ENCODE measurements at places on chromosomes 12 and 14.

DNA sequence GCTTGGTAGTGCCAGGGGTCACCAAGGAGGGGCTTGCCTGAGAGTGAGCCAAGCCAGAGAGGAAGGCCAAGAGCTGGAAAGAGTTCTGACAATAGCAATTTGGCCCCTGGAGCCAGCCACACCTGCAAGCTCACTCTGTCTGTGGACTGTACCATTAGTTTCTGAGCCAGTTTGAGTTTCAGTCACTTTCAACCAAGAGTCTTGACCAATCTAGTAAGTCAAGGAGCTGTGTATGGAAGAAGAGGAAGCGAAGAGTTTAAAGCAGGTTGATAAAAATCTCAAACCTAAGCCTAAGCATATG is 38.5 kb downstream of the NT5DC3 start:
- no peak for DNase-seq

- DNase-seq, result no peak
These were observed 100.5 kb downstream of the VEZT start for GRCh38 chr12:95318071-95318545.

GRCh38 chr14:66228267-66228970 is 257.8 kb upstream of the CCDC196 start:
- no peak for DNase-seq

DNA sequence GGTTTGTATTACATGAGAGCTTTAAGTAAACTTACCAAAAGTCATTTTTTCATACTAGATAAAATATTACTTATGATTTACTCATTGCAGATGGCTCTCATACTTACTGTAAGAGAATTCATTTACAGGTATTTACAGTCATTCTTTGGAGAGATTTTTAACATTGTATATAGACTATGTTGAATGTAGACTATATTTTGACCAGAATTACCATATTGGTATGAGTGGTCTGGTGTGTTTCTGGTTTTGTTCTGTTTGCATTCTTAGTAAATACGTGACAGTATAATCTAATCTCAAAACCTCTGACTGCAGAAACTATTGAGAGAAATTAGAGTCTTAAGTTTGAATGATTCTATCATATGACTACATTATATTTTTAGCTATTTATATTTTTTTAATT is 91.1 kb downstream of the USP15 start:
- DNase-seq, result no peak

DNA sequence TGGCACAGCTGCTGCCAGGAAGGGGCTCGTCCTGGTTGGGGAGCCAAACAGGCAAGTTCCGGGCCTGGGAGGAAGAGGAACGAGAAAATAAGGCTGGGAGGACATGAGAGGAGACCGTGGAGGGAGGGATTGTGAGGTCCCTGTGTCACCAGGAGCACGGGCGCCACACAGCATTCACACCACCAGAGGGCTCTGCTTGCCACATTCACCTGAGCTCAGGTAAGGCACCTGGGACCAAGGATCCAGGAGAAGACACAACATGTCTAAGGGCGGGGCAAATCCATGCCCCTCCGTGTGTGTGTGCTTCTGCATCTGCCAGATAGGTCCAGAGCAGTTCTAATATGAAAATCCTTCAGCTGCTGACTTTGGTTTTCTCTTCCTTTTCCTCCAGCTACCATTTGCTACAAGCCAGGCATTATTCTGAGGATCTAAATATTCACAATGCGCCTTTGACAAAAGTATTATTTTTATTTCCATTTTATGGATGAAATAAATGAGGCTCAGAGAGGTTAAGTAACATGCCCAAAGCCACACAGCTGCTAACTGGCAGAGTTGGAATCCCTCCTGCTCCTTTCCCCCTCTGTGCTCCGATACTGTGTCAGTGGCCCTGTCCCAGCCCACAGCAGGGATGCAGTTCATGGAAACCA is 14.6 kb downstream of the RAPGEF3 start:
- DNase-seq, result peak; percentile 63

DNA sequence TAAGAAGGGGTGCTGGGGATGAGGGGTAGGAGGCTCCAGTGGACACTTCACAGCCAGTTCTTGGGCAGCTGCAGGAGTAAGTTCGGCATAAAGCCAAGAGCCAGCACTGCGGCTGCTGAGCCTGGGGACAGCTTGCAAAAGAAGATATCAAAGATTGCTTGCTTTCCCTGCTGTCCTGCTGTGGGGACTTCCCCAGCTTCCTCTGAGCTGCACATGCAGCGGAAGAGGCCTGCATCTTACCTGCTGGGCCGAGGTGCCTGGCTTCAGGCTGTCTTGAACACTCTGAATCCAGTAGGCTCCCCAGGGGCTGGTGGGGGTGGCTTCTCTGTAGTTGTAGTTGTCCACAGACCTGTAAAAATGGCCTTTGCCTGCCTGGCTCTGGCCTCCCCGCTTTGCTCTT is 1.3 kb downstream of the CHGA start:
- no peak for DNase-seq

DNA sequence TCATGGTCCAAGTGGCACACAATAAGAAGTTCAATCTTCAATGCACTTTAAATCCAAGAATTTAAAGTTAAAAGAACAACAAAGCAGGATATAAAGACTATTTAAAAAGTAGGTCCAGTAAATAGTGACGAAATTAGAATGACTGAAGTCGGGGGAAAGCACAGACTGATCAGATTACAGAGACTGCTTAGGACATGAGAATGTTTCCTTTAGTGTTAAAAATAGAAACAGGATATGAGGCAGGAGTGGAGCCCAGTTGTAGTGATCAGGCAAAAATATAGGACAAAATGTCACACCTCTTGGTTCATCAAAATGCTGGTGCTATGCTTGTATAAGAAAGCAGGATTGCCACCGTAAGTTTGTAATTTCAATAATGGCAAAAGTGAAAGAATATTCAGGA is 52.2 kb upstream of the CD163 start:
- no peak for DNase-seq

DNA sequence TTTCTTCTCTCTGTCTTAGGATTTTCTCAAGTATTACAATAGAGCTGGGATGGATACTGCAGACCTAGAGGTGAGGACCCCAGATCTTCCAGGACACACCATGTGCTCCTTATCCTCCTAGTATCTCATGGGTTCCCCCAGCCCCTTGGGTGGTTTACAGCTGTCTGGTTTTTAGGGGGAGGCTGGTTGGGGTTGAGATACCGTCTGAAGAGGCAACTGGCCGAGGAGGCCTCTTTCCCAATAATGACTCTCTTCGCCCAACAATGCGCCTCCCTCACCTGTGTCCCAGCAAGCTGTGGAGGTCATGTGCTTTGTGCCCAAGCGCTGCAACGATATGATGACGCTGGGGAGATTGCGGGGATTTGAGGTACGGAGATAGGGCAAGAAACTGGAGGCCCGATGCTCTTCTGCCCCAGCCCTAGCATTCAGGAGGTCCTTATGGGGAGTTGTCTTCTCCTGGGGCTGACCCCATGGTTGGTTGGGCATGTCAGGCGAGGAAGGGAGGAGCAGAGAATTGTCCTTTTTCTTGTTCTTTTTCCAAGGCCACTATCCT is 3.8 kb downstream of the ARHGEF25 start:
- no peak for DNase-seq

GRCh38 chr14:87994974-87995373 is 2.0 kb upstream of the GALC start:
- peak; percentile 49 for DNase-seq

DNA sequence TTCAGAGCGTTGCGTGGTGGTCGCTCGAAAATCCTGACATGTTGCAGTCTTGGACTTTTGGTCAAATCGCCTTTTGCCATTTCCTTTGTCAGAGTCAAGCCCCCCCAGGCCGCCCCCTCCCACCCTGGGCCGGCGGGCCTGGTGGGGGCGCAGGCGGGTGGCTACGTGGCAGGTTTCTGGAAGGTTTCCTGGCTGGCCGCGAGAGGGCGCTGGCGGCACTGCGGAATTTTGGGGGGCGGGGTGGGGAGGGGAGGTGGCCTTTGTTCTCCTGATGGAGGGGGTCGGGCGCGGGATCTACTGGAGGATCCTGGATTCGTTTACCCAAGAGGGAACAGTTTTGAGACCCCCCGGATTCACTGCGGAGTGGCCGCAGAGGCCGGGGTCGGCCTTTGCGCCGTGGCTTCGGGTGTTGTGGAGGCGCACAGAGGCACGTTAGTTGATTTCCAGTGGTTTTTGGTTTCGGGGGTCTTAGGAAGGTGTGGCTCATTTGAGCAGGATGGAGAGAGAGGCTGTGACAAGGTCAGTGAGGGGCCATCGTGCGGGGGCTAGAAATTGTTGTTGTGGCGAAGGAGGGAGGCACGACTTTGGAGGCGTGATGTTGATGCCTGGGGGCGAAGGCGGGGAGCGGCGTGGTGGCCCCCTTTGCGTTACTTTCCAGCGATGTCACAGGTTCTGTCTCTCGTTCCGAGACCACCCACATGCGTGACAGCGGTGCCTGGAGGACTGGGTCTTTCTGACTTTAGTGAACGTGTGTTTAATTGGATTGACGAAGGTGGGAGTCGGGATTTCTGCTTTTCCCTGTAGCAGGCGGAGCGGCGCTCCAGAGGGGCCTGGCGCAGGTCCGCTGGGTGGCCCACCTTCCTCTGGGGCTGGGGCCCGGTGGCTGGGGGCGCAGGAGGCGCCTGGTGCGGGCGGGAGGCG is 1.4 kb downstream of the MEG3 start:
- DNase-seq, result no peak

DNA sequence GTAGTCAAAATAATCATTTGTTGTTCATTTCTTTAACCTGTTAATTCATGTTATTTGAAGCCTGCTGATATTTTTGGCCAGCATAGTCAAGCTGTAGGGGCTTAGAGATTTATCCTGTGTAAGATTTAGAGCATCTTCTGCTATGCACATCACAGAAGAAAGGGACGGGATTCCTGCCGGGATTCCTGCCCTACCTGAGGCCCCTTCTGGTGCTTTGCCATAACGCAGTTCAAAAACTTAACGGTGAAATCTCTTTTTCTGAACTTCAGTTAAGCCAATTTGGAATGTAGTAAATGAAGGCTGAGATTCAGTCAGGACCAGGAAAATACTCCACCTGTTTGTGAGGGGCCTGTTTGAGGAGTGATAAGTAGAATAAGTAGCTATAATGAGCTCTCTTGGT is 50.7 kb upstream of the TMEM260 start:
- no peak for DNase-seq

DNA sequence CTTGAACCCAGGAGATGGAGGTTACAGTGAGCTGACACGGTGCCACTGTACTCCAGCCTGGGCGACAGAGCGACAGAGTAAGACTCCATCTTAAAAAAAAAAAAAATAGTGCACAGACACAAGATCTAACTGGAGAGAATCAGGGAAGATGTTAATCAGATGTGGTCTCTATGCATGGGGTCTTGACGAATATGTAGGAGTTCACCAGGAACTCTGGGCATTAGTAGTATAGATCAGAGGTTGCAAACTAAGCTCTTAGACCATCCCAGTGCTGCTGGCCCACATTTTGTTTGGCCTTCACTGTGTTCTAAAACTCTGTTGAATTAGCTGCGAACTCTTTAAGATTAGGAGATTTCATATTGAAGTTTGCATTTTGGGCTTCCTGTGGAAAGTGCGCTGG is 31.6 kb downstream of the SNRNP35 start:
- DNase-seq, result no peak

DNA sequence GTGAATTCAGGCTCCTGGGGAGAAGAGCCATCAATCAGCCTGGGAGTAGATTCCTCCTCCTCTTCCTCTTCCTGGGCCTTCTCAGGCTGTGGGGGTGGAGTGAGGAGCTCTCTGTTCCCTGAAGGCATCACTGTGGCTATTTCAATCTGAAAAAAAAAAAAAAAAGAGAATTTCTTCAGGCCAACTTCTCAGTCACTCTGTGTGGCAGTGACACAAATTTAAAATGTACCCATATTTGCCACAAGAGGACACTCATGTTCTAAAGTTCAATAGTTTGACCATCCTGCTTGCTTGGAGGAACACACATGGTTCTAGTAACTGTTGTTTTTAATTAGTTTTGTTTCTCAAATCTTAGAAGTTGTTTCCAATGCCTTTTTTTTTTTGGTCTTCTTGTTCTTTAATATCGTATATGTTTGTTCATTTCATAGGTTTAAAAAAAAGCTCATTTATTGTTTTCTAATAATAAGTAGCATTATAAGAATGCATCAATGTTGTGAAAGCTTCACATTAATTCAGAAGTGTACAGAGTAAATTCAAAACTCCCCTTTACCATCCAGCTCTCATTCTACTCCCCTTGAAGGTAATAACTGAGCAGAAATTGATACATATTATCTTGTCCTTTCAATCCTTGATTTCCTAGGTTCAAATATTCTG is 23.3 kb upstream of the CCER1 start:
- DNase-seq, result no peak

DNA sequence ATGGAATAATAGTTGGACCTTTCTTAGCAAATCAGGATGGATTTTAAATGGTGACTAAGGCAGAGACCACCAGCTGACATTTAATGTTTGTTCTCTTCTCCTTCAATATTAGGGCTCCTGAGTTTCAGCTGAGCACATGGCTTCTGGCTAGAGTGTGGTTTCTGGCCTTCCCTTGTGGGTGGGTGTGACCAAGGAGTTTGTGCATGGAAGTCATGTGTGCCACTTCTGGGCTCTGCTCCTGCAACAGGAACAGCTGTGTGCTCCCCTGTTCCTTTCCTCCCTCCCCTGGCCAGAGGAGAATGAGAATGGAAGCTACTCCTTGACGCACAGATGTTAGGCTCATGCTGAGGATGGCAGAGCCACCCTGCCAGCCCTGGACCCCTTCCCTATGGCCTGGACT is 44.2 kb downstream of the CCDC175 start:
- DNase-seq, result no peak

DNA sequence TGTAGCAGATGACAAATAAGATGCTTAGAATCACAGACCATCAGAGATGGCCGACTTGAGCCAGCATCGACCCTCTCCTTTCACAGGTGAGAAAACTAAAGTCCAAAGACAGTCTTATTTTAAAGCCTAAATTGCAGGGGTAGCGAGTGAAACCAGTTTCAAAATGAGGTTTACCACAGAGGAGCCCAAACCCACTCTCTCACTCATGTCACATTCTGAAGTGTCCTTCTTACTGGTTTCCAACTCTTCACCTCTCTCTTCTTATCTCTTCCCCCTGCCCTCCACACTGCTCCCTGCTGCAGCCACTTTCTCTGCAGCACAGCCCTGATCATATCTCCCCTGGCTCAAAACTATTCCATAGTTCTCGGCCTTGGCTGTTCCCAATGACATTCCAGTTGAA is 57.0 kb upstream of the NID2 start:
- no peak for DNase-seq

GRCh38 chr12:52906191-52906601 is 1.3 kb upstream of the KRT8 start:
- no peak for DNase-seq
